ENCODE measurements at places on chromosomes 1 and 21. TPM values are rescaled to one million over a fixed set of nuclear protein-coding genes. Genes with fewer than 3 reads are reported as not detected.

DNA sequence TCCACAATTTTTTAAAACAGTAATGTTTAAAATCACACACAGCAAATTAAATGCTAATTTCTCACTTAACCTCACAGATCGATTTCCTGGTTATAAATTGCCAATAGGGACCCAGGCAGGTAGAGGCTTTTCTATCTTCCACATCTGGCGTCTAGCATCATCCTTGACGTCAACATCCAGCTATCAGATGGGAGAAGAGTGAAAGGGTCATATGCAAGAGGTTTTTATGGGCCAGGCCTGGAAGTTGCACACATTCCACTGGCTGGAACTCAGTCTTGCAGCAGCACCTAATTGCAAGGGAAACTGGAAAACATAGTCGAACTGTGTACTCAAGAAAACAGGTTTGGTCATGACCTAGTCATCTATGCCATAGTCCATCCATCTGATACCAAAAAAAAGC lies 6.0 kb upstream of the EEIG2 start:
- H3K4me3 ChIP-seq, result no peak overlapping the region
- no peaks in the 10 kb centered on the region for H3K36me3 ChIP-seq
- peaks cover 8% of the 10 kb centered on the region for H3K4me1 ChIP-seq
- no peaks in the 10 kb centered on the region for H3K27me3 ChIP-seq
- H3K27ac ChIP-seq, result no peak overlapping the region
- no peak for DNase-seq

- H3K4me3 ChIP-seq, result no peak overlapping the region
- no peaks in the 10 kb centered on the region for H3K36me3 ChIP-seq
- no peaks in the 10 kb centered on the region for H3K27me3 ChIP-seq
- peaks cover 22% of the 10 kb centered on the region for H3K4me1 ChIP-seq
- peak; percentile 19 for DNase-seq
Observed at GRCh38 chr1:89311757-89312156, 39.1 kb upstream of the GBP5 start.

- H3K27me3 ChIP-seq, result no peaks in the 10 kb centered on the region
- H3K4me1 ChIP-seq, result peaks cover 17% of the 10 kb centered on the region
- no peak for DNase-seq
- H3K4me3 ChIP-seq, result no peak overlapping the region
- peaks cover 26% of the 10 kb centered on the region for H3K36me3 ChIP-seq
Observed at GRCh38 chr1:10402729-10403274, 3.9 kb downstream of the PGD start.

GRCh38 chr21:35229290-35229689 lies 180.2 kb upstream of the RUNX1 start:
- peaks cover 23% of the 10 kb centered on the region for H3K4me1 ChIP-seq
- H3K27ac ChIP-seq, result no peak overlapping the region
- H3K36me3 ChIP-seq, result no peaks in the 10 kb centered on the region
- DNase-seq, result no peak
- no peaks in the 10 kb centered on the region for H3K27me3 ChIP-seq

GRCh38 chr1:31934706-31935629 lies 3.2 kb downstream of the PTP4A2 start:
- peaks cover 2% of the 10 kb centered on the region for H3K36me3 ChIP-seq
- DNase-seq, result no peak
- no peak overlapping the region for H3K4me3 ChIP-seq
- H3K27ac ChIP-seq, result peak overlapping the region; percentile 65
- no peaks in the 10 kb centered on the region for H3K27me3 ChIP-seq
- peaks cover 50% of the 10 kb centered on the region for H3K4me1 ChIP-seq

GRCh38 chr1:60657926-60658325 lies 424.4 kb upstream of the NFIA start:
- no peak overlapping the region for H3K27ac ChIP-seq
- DNase-seq, result no peak
- H3K4me3 ChIP-seq, result no peak overlapping the region
- H3K4me1 ChIP-seq, result no peaks in the 10 kb centered on the region

DNA sequence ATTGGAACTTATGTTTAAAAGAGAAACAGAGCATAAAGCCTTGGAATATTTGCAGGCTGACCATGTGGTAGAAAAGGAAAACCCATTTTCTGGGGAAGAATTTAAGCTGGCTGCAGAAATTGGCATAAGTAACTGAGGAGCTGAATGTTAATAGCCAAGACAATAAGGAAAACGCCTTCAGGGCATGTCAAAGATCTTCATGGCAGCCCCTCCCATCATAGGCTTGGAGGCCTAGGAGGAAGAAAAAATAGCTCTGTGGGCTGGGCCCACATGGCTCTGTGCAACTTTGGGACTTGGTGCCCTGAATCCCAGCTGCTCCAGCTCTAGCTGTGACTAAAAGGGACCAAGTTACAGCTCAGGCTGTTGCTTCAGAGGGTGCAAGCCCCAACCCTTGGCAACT lies 51.5 kb downstream of the CTH start:
- H3K27ac ChIP-seq, result no peak overlapping the region
- no peaks in the 10 kb centered on the region for H3K27me3 ChIP-seq
- H3K4me3 ChIP-seq, result no peak overlapping the region
- no peaks in the 10 kb centered on the region for H3K4me1 ChIP-seq
- H3K36me3 ChIP-seq, result no peaks in the 10 kb centered on the region

DNA sequence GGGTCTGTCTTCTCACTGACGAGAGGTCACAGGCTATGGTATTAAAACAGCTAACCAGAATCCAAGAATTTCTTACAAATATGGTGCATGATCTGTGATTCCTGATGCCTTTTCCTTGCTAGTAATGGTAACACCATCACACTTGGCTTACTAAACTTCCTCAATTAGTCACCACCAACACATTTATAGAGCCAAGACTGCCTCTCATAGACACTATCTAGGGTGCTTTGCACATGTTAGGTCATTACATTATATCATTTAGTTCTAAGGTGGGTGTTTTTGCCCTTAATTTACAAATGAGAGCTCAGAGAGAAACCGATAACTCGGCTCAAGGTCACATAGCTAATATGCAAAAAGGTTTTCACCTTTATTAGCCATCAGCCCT lies 8.7 kb downstream of the KIF21B start:
- H3K27ac ChIP-seq, result no peak overlapping the region
- DNase-seq, result no peak
- no peaks in the 10 kb centered on the region for H3K27me3 ChIP-seq
- H3K36me3 ChIP-seq, result no peaks in the 10 kb centered on the region
- peaks cover 98% of the 10 kb centered on the region for H3K4me1 ChIP-seq

DNA sequence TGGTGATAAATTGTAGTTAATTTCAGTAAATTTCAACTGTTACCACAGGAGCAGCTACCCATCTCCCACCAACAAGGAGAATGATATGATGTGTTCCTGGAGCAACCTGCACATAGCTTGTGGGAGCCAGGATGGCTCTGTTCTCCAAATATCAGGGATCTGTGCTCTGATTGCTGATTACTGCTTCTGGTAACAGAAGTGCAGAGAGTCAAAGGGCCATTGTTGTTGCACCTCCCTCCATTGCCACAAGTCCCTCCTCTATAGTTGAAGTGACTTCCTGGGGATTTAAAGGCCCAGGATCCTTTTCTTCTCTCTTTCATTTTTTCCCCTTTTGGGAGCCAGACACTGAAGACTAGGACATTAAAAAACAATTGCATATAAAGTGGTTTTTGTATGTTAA lies 51.6 kb upstream of the HPDL start:
- DNase-seq, result no peak
- no peak overlapping the region for H3K4me3 ChIP-seq
- no peak overlapping the region for H3K27ac ChIP-seq
- no peaks in the 10 kb centered on the region for H3K27me3 ChIP-seq
- H3K4me1 ChIP-seq, result no peaks in the 10 kb centered on the region

DNA sequence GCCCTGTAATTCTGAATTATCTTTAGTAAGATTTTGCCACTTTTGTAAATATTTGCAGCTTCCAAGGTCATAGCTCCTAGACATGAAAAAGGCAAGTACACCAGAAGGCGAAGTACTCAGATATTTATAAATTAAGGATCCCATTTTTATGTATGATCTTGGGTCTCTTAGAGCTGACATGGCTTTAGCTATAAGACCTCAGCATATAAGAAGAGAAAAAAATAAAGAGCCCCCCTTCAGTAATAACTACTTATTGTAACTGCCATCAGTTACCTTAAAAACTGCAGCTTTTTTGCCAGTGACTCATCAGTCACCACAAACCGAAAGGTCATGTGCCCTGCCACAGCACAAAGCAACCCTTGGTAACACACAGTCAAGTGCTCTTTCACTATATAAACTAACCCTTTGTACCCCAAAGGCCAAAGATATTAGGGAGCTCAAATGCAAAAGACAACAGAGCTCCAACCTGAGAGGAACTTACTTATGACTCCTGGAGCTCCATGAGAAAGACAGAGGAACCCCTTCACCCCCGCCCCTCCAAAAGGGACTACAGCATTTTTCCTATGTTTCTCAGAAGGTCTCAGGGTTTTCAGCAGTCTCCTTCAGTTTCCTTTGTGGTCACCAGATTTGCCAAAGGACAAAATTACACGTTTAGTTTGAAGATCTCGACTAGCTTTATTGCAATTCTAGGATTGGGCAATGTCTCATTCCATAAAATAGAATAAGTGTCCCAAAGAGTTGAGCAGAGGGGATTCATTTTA lies 219.8 kb upstream of the DUSP10 start:
- H3K27ac ChIP-seq, result no peak overlapping the region
- H3K36me3 ChIP-seq, result no peaks in the 10 kb centered on the region
- peaks cover 4% of the 10 kb centered on the region for H3K4me1 ChIP-seq

DNA sequence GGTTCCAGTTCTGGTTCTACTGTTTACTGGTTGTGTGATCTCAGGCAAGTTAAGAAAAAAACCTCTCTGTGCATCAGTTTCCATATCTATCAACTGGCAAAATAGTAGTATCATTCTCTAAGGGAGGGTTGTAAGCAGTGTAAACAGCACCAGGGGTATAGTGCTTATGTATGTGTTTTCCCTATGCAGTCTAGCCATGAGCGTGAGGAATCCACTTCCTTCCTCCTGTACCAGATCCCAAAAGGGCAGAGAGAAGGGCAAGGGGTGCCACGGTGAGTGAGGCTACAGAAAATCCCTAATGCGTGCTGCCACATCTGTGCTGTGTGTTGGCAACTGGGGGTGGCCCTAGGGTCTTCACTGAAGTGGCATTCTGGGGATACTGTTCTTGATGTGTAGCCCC lies 18.4 kb upstream of the RNF19B start:
- H3K4me1 ChIP-seq, result peaks cover 39% of the 10 kb centered on the region
- no peak overlapping the region for H3K27ac ChIP-seq
- H3K36me3 ChIP-seq, result no peaks in the 10 kb centered on the region
- H3K4me3 ChIP-seq, result no peak overlapping the region

- no peaks in the 10 kb centered on the region for H3K4me1 ChIP-seq
- H3K27me3 ChIP-seq, result no peaks in the 10 kb centered on the region
- no peak for DNase-seq
- H3K27ac ChIP-seq, result no peak overlapping the region
- no peaks in the 10 kb centered on the region for H3K36me3 ChIP-seq
Observed at GRCh38 chr1:85074365-85074964, 26.2 kb upstream of the MCOLN3 start.

- no peak for DNase-seq
- H3K4me1 ChIP-seq, result no peaks in the 10 kb centered on the region
- H3K4me3 ChIP-seq, result no peak overlapping the region
- no peaks in the 10 kb centered on the region for H3K27me3 ChIP-seq
- H3K36me3 ChIP-seq, result peaks cover 33% of the 10 kb centered on the region
Observed at GRCh38 chr1:40773748-40774265, 9.8 kb upstream of the KCNQ4 start.

- H3K36me3 ChIP-seq, result no peaks in the 10 kb centered on the region
- H3K4me1 ChIP-seq, result peaks cover 48% of the 10 kb centered on the region
- DNase-seq, result no peak
- no peak overlapping the region for H3K4me3 ChIP-seq
Observed at GRCh38 chr1:2195785-2196184, 1.2 kb upstream of the FAAP20 start.

DNA sequence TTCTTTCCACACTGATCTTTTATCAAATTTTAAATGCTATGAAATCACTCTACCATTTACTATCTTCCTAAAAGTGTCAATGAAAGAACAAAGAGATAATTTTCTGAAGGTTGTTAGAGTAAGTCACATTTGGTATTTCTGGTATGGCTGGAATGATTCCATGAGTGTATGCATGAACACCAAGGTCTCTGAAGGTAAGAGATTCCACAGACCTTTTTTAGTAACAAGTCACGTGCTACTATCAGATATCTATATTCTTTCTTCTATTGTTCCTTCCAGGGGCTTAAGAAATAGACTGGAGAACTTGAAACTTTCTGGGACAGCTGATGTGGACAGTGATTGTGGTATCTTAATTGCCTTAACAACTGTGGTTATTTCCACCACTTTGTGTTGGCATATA lies 265.0 kb downstream of the SDCCAG8 start:
- H3K27me3 ChIP-seq, result no peaks in the 10 kb centered on the region
- no peak overlapping the region for H3K27ac ChIP-seq
- no peaks in the 10 kb centered on the region for H3K4me1 ChIP-seq
- H3K36me3 ChIP-seq, result peaks cover 6% of the 10 kb centered on the region

- H3K27ac ChIP-seq, result no peak overlapping the region
- no peak overlapping the region for H3K4me3 ChIP-seq
- no peaks in the 10 kb centered on the region for H3K4me1 ChIP-seq
- no peaks in the 10 kb centered on the region for H3K36me3 ChIP-seq
- no peaks in the 10 kb centered on the region for H3K27me3 ChIP-seq
Observed at GRCh38 chr21:33817663-33818451, 97.7 kb downstream of the ATP5PO start.

GRCh38 chr21:29805105-29805504 lies 134.7 kb downstream of the GRIK1 start:
- H3K36me3 ChIP-seq, result no peaks in the 10 kb centered on the region
- no peak overlapping the region for H3K4me3 ChIP-seq
- H3K27ac ChIP-seq, result no peak overlapping the region
- H3K27me3 ChIP-seq, result no peaks in the 10 kb centered on the region
- no peak for DNase-seq
- no peaks in the 10 kb centered on the region for H3K4me1 ChIP-seq

DNA sequence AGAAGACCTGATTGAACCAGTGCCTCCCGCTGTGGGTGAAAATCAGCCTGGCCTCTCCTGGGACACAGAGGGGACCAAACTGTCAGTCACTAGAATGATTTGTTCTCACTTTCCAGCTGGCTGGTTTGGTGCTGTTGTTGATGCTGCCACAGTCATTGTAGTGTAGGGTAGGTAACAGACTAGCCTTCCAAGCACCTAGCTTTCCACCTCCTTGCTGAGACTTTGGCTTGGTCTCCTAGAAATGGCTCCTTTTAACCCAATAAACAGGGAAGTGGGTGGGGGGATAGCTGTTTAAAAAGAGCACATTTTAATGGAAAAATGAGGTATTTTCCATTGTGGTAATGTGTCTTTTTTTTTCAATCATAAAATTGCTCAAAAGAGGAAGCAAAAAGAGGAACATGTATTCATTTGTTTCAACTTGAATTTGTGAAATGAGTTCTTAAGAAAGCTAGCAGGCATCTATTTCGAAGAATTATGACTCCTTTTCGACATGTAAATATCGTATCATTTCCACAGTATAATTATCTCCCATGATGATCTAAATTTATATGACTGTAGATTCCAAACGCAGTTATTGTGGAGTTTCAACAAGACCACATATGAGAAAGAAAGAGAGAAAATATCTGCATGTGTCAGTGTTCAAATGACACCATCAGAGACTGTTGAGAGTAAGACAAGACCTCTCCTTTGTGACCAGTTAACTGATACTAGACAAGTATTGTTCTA lies 190.1 kb downstream of the HLX start:
- H3K27ac ChIP-seq, result peak overlapping the region; percentile 55
- H3K4me1 ChIP-seq, result peaks cover 5% of the 10 kb centered on the region
- no peaks in the 10 kb centered on the region for H3K36me3 ChIP-seq
- no peaks in the 10 kb centered on the region for H3K27me3 ChIP-seq
- DNase-seq, result no peak
- H3K4me3 ChIP-seq, result no peak overlapping the region

Gene B3GALT2
- total RNA-seq, result not detected

Gene SLC26A9
- not detected for total RNA-seq

Gene CELA3B
- total RNA-seq, result not detected

Gene OR13G1
- not detected for total RNA-seq

Gene POU2F1
- total RNA-seq, result 44.6 TPM

Gene PCP4
- total RNA-seq, result not detected

Gene DMRTA2
- not detected for total RNA-seq

Gene CLDN14
- total RNA-seq, result not detected

Gene GRIK1
- total RNA-seq, result not detected

Gene C1orf226
- 0.13 TPM for total RNA-seq

Gene LAMC2
- total RNA-seq, result not detected

Data from natural killer cell (primary cell).